GM12864 (cell line): ENCODE measurements at places on chromosomes 5 and 9.

GRCh38 chr9:37575511-37575914 lies 667 bp downstream of the FBXO10 start:
- no peak for DNase-seq

GRCh38 chr5:39013938-39014337 lies 60.3 kb downstream of the RICTOR start:
- DNase-seq = no peak

GRCh38 chr9:126334721-126335621 lies 8.3 kb downstream of the MVB12B start:
- no peak for DNase-seq

DNA sequence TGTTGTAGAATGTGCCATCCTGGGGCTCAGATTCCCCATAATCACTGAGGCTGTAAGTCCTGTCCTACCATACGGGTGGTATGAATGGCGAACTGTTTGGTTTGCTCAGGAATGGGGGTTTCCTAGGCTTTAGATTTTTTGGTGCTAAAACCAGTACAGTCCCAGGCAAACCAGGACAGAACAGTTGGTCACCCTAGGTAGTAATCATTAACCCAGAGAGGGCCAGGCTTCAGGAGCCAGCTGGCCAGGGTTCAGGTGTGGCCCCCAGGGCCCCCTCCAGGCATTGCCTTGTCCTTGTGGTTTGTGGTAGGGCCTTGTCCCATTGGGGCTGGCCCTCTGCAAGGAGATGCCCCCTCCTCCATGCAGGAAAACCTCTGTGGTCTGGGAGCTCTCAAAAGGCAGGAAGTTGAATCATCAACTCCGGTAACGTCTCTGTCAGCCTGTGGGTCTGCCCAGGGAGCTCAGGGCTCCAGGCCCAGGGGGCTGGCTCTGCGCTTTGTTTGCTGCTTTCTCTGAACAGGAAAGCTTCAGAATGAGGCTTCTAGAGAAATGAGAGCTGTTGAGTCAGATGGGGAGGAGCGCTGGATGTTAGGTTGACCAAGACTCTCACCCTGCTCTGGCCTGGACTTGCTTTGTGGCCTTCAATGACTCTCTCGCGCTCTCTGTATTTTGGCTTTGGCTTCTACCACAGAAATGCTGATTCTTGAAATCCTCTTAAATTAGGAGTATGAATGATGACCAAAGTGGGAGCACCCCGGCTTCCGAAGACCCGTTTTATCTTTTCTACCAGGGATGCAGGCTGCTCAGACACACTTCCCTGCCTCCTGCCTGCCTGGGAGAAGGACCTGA lies 22.2 kb upstream of the JADE2 start:
- DNase-seq = no peak

GRCh38 chr5:127608077-127608660 lies 40.7 kb upstream of the CTXN3 start:
- DNase-seq = no peak

DNA sequence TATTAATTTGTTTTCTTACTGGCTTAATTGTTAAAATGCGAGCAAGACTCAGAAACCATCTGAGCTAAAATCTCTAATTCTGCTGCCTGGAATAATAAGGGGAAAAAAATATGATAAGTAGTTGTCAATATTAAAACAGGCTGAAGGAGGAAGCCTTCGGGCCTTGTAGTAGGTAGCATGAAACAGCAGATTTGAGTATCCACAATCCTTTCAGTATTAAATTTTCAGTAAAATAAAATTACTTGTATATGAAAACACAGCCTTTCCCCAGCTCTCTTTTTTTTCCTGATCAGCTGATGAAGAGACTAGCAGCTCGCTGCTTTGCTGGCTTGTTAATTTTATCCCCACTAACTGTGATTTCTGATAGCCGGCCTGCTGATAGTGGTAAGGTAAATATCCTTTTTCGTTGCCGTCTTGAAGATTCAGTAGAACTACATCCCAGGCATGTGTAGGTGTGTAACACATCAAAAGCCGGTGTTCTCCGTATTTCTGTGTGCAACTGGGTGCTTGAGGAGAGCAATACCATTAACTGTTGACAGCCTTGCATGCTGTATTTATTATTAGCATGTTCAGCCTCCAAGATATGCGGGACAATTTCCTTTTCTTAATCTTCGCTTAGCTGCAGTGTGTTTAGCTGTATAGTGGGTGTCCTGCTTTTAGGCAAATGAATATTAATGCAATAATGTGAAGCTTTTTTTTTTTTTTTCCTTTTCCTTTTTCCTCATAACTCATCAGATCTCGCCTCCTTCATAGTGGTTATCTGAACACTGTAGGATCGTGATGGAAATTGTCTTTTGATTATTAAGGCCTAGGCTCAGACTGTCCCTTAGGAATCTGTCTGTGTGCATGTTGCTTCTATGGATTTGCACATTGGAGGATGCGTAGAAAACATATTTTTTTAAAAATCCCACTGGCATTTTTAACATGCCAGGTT lies 144.6 kb downstream of the SMARCA2 start:
- no peak for DNase-seq
